Eye (tissue), 1 donor: ENCODE measurements at places on chromosomes 7 and 10.

DNA sequence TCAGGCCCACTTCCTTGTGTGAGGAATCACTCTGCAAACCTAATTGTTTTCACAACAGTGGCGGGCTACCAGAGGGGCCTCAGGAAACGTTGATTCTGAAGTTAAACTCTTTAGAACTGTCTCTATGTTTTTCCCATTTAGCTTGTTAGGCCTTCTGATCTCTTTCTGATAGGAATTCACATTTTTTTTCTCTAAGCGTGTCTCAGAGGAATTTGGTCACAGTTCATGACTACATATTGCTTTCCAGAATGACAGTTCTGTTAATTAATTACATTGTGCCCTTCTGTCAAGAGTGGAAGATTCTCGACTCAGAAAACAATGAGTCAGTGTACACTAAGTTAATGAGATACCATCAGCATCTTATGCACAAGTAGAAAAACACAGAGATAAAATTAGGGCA lies 469.2 kb upstream of the C7orf33 start:
- DNase-seq, result no peak

- DNase-seq, result peak; percentile 35
Measured at GRCh38 chr10:122127943-122128342, 139.0 kb downstream of the TACC2 start.

DNA sequence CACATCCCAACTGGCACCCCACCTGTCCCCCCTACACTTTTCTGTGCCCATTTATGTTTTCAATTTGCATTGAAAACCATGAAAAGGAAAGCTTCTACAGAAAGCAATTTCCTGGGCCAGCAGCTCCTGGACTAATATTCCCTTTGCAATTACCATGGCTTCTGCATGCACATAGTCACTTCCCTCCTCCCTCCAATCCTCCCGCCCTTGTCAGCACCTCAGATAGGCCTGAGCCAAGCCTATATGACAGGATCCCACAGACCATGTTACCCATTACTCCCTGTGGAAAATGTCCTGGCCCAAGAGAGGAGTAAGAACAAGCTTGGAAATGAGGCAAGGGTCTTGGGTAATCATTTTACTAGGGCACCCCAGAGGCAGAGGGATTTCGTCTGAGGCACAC lies 38.1 kb downstream of the FBXW4 start:
- no peak for DNase-seq

- no peak for DNase-seq
Measured at GRCh38 chr7:47239931-47240421, 341.9 kb downstream of the TNS3 start.

GRCh38 chr10:106268000-106268399 lies 896.5 kb downstream of the SORCS1 start:
- no peak for DNase-seq

DNA sequence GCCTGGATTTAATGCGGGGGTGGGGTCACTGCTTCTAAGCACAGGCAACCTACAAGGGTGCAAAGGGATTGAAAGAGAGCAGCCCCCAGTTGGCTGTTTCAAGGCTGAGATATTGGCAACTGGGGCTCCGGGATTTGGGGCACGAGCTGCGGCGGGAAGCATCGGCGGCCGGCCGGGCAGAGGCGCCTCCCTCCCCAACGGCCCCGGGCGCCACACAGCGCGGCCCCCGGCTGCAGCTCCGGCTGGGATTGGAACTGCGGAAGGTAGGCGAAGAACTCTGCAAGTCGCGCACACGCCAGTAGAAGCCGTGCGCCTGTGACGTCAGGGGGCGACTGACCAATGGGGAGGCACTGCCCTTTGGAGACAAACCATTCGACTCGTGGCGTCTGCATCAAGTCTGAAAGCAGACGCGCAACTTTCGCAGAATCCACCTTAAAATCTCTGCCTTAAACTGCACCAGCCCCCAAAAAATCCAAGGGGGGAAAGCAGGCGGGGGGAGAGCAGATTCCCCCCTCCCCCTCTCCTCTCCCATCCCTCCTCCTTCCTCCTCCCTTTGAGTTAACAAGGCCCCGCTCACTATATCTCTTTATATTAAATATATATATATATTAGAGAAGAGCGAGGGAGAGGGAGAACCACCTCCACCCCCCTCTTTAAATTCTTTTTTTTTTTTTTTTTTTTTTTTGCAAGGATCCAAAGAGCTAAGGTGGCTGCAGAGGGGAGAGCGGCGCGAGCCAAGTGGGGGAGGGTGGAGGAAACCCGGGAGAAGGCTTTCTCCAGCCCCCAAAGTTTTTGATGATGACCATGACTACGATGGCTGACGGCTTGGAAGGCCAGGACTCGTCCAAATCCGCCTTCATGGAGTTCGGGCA lies at the start of gene DLX6:
DLX6 (plus strand) TSS at position 371 of the 872 bp plus-strand sequence; CDS start at position 796, 425 bp downstream.
- peak; percentile 92 for DNase-seq

DNA sequence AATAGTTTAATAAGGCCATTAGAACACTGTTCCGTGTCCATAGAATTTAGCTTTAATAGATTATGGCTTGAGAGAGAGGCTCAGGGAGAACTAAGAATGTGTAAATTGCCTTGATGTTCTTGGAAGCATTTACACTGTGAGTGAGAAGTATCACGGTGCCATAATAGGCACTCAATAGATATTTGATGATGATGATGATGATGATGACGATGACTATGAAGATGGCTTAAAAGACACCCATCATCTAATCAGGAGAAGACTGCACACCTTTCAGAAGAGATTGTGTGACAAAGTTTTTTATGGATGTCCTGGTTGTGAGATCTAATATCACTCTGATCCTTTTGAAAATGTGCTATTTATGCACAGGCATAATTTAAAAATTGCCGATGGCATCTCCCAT lies 264.2 kb downstream of the GLI3 start:
- DNase-seq, result no peak

- peak; percentile 59 for DNase-seq
Measured at GRCh38 chr7:20064181-20064970, 152.8 kb downstream of the MACC1 start.

DNA sequence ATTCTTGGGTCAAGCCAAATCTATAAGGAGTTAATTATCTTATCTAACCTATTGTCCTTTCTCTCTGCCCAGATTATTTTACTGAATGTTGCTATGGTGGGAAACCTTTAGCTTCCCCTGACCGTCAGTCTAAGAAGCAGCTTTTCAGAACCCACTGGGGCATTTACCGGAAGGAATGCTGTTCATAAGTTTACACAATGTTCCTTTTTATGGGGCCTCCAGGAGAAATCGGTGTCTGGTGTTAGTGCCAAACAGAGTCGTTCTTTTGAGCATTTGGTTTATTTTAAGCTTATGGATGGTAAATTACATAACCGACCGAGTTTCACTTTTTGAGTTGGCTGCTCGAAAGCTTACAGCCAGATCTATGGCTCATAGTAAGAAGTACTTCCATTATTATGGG lies 111.9 kb downstream of the CACNB2 start:
- DNase-seq, result no peak

- no peak for DNase-seq
Measured at GRCh38 chr7:148953676-148954075, 69.6 kb upstream of the EZH2 start.

GRCh38 chr10:47402641-47403301 lies 18.7 kb upstream of the ZNF488 start:
- DNase-seq, result peak; percentile 89

DNA sequence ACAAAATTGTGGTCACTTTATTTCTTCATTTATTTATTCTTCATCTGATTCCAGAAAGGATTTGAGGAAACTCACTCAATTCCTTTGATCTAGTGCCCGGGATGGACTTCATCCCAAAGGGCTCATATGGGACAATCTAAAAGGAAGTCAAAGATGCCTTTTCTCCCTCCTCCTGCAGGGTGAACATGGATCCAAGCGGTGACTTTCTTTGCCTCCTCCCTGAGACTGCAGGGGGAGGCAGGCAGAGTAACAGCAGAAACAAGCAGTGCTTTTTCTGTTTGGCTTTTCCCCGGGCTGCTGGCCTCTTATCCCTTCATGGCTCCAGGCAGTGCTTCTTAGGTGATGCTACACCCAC lies 10.0 kb upstream of the DNMBP start:
- DNase-seq, result no peak

- no peak for DNase-seq
Measured at GRCh38 chr10:22503315-22504088, 158.2 kb downstream of the SPAG6 start.

DNA sequence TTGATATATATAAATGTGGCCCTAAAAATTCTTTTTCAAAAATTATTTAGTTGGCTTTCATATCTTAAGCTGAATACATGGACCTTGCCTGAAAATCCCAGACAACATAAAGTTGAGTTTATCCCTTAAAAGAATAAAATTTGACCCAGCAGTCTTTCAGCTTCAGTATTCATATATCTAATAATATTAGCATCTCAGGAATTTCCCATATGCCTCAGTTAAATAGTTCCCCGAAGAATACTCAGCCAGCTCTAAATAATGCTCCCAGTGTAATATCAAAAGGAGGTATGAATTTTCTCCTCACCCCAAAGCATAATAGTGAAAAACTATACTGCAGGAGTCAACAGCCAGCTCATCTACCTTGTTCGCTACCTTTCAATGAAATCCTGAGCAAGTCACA lies 145.9 kb downstream of the CTNNA3 start:
- no peak for DNase-seq
